ENCODE measurements at places on chromosomes 4 and X. TPM values are rescaled to one million over a fixed set of nuclear protein-coding genes. Genes with fewer than 3 reads are reported as not detected.

DNA sequence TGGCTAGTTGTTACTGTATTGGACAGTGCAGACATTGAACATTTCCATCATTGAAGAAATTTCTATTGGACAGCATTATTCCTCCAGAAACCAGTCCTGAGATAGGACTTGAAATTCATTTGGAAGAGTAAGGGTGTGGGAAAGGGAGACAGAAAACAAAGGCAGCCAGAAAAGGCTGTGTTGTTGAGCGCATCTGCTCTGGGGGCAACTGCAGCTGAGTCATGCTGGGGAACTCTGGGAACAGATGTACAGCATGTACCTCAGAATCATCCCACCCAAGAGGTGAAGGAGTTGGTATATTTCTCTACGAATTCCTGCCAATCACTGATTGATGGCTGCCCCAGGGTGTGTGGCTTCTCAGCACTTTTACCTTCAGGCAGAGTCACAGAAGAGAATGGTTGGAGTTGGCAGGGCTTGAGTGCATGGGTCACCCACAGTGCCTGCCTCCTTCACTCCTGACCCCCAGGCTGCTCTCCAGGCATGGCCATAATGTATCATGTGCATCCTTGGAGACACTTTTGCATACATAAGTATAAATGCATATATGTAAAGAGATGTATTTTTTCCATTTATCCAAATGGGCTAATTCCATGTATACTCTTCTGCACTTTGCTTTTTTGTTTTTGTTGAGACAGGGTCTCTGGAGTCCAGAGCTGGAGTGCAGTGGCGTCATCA, 39.4 kb downstream of the GEMIN8 start:
- no peak for DNase-seq

GRCh38 chr4:931960-932712, at the start of the genes GAK and TMEM175:
Gene GAK, minus strand, starts transcription at chr4:932316. Its CDS starts 129 bp downstream, at chr4:932187.
Gene TMEM175, plus strand, starts transcription at chr4:932460. Its CDS starts 15,280 bp downstream, at chr4:947740.
- peak; percentile 93 for DNase-seq

DNA sequence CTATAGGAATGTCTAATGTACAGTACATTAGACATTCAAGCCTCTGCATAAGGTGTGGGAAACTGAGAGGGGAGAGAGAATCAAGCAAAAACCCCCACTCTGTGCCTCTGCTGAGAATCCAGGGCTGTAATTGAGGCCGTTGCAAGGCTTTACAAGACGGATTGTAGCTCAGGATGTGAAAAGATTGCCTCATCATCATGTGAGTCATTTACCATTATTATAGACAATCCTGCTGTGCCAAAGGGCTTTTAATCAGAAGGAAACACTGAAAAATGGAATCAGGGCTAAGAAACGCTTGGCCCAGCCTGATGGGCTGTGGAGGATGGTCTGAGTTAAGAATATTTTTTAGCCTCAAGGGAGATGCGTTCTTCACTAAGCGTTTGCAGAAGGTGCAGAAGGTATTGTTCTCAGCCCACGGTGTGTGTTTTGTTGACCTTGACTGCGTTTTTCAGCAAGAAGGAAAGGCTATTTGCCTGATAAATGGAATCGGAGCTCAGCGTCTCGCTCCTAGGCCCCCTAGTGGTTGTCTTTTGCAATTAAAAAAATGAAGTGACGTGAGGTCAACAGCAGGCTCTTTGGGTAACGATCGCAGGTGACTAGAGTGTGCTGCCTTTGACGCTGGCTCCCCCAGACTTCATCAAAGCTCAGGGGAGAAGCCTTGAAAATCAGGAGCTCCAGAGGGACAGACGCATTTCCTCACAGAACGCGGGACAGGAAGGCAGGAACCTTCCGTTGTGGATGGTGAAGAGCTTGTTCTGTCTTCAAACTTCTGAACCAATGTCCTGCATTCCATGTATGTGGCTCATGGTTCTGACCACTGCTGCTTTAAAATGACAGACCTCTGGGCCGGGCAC, 18.1 kb upstream of the CHRNA9 start:
- DNase-seq: peak; percentile 39

DNA sequence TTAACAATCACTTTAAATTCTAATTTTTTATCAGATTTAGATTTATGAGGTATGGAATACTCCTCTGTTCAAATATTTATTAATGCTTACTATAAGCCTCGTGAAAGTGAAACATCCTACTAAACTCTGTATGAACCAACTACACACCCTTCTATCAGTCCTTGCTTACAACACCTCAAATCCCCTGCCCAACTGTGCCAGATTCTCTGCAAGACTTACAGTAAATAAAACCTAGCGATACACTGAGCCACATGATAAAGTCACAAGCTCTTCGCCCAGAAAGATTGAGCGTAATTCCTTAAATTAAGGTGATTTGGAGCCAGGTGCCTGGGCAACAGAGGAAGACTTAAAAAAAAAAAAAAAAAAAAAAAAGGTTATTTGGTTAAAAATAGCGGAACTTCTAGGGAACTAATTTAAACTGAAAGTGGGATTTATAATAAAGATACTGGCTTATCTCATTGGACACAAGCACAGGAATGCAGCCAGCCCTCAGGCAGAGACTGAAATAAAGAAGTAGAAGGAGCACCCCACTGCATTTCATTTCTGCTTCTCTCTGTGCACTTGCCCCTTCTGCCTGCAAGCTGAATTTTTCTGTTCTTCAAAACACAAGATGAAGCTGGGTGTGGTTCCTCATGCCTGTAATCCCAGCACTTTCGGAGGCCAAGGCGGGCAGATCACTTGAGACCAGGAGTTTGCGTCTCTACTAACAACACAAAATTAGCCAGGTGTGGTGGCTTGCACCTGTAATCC, 17.5 kb upstream of the C4orf36 start:
- DNase-seq: no peak

DNA sequence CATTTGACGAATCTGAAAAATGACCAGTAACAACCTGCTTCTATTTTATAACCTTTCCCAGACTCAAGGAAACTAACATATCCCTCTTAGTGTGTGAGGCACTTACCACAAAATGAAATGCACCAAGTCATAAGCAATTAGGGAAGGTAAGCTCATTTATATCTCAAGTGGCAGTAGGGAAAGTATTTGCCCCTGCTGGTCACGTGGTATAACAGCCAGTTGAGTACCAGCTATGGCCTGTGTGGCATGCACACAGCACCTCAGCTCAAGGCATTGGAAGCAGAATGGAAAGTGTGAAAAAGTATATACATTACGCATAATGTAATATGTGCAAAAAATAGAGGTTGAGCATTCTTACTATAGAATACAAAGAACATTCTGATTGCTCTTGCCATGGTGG, 178.3 kb upstream of the GYPA start:
- no peak for DNase-seq

- DNase-seq: no peak
Measured at GRCh38 chrX:119402588-119402987, 3.5 kb downstream of the SLC25A43 start.

GRCh38 chr4:158229768-158230167, 19.5 kb downstream of the TMEM144 start:
- DNase-seq: no peak

DNA sequence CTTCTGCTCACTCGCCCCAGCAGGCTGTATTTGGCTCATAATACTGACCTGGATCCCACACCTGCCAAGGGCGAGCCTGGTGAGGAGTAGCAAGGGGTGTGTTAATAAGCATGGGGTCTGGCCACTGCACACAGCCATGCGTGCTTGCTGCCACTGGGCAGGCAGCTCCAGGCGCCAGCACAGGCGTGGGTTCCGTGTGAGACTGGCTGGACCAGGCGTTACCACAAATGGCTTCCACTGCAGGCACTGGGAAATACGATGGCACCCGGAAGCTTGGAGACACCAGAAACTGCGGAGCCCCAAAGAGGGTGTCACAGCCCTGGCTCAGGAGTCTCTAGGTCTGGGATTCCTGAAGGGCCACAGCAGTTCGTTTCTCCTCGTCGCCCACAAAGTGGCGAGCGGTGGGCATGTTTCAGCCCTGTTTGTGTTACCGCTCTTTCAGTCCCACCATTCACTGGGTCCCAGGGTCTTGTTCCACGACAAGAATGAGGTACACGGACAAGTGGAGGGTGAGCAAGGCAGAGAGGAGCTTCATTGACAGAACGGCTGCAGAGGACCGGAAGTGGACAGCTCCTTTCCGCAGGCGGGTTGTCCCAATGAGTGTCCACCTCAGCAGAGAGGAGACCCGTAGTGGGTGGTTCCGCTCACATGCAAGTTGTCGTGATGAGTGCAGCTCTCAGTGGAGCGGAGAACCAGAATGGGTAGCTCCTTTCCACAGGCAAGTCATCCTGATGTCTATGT, 428.9 kb downstream of the EPHA5 start:
- DNase-seq: no peak

DNA sequence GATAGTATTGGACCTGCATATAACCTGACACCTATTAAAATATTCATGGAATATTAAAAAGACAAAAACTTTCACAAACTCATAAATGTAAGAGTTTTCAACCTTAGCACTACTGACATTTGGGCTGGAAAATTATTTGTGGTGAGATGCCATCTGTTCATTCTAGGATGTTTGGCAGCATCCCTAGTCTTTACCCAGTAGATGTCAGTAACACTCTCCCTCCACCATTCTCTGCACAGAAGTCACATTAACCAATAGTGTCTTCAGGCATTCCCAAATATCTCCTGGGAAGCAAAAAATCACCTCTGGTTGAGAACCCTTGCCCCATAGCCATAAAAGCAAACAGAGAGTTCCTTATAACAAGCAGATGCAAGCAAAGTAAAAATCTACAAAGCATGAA, 41.4 kb upstream of the NDST4 start:
- DNase-seq: no peak

DNA sequence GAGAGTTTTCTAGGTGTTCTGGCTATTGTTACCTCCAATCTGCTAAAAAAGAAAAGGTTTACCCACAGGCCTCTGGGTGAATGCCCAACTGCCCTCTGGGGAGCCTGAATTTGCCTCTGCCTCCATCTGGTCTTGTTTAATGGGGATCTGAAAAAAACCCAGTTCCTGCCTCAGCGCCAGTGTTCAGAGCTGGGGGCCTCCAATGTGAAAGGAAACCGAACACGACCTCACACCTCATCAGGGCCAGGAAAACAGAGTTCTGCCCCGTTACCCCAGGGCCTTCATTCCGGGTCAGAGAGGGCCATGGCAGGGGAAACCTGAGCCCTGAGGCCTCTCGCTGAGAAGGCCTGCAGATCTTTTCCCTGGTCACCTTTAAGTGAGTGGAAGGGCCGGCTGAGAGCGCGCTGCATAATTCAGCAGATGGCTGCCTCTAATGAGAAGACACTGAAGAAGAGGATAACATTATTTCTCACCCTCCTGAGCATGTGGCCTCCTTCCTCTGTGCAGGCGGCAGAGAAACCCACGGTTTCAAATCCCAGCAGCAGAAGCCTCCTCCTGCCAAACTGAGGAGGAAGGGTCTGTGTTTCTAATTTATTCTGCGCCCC, 6.8 kb downstream of the SEPTIN6 start:
- no peak for DNase-seq

GRCh38 chr4:79050541-79050880, 111.3 kb upstream of the PAQR3 start:
- DNase-seq: no peak

DNA sequence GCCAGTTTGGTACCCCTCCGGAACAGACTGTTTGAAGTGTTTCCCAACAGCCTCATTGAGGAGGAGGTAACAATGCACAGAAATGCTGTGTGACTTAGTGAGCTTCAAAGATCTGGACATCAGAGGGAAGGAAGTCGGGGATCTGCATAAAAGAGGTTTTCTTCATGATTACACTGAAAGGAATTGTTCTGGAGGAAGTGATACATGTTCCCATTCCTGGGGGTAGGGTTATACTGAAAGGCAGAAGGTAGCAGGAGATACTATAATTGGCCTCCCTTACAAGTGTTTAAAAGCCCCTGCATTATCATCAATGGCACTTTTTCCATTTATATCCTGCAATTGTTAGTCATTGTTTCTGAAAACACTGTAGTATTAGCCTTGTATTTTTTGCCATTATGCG, 94.0 kb upstream of the DKK2 start:
- no peak for DNase-seq

- no peak for DNase-seq
Measured at GRCh38 chr4:109157205-109157604, 145.3 kb downstream of the COL25A1 start.

- no peak for DNase-seq
Measured at GRCh38 chr4:117164338-117164737, 79.0 kb upstream of the TRAM1L1 start.

GRCh38 chrX:47633689-47634590, 4.2 kb upstream of the CFP start:
- no peak for DNase-seq

DNA sequence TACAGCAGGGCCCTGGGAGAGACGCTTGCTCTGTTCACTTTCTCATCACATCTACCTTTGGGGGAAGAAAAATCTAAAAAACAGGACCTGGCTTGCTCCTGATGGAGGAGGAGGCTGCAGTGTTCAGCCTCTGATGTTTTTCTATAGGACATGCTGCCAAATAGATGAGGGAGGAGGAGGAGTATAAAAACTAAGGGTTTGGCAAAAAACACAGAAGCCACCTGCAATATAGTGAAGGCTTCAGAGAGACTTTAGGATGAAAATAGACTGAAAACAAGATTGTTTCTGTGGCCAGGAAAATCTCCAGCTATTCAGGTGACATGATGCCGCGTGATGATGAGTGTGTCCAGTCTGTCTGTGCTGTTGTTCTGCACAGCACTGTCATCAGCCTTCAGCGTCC, 160.6 kb downstream of the PTTG2 start:
- DNase-seq: no peak

GRCh38 chr4:7073526-7074390, 5.9 kb upstream of the GRPEL1 start:
- DNase-seq: no peak

- DNase-seq: no peak
Measured at GRCh38 chr4:140829825-140830224, 73.6 kb upstream of the TBC1D9 start.

GRCh38 chr4:165556383-165556782, 177.6 kb downstream of the CPE start:
- no peak for DNase-seq

The STIM2 gene
- total RNA-seq: 11.2 TPM

The SSX4B gene
- not detected for total RNA-seq

The HSFX4 gene
- not detected for total RNA-seq

The TXK gene
- total RNA-seq: 0.77 TPM

The CBLL2 gene
- total RNA-seq: not detected

The GYPE gene
- 0.24 TPM for total RNA-seq

The PNMA6F gene
- not detected for total RNA-seq

All from heart right ventricle (tissue), 16 donors.